Cardiac muscle cell (in vitro differentiated cells and primary cell): ENCODE measurements at places on chromosomes 12 and 14. TPM values are rescaled to one million over a fixed set of nuclear protein-coding genes. Genes with fewer than 3 reads are reported as not detected.

The CCDC184 gene
- total RNA-seq: 0.45 and 1.7 TPM in 2 replicates

The SYCP3 gene
- not detected in 2 replicates for total RNA-seq

The TTC9 gene
- 1.3 and 2.0 TPM in 2 replicates for total RNA-seq

The GUCY2C gene
- total RNA-seq: not detected in 2 replicates

The CPM gene
- total RNA-seq: 1.7 and 2.0 TPM in 2 replicates

The FBXL14 gene
- 22.4 and 27.8 TPM in 2 replicates for total RNA-seq

The NKX2-1 gene
- total RNA-seq: not detected in 2 replicates

The PMEL gene
- 9.0 and 11.3 TPM in 2 replicates for total RNA-seq

- no peak for DNase-seq
- H3K36me3 ChIP-seq: no peaks in the 10 kb centered on the region
- H3K27me3 ChIP-seq: no peaks in the 10 kb centered on the region
- no peak overlapping the region for H3K4me3 ChIP-seq
These were observed 12.5 kb upstream of the CACNA2D4 start for GRCh38 chr12:1930803-1931597.

DNA sequence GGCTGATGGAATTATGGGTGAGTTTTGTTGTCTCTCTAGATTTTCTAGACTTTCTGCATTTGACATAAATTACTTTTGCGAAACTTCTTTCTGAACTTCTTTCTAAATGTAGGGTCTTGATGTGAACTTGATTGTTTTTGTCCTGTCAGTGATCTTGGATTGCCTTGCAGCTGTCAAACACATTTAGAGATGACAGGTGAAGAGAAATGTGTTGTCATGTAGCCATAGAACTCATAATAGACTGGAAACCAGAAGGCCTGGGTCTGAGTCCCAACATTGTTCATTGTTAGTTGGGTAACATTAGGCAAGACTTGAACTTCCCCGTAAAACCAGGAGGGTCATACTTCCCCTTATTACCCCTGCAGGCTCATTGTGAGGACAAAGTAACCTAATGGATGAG is 109.0 kb downstream of the LRIG3 start:
- H3K4me1 ChIP-seq: peaks cover 9% of the 10 kb centered on the region
- H3K4me3 ChIP-seq: no peak overlapping the region
- H3K27ac ChIP-seq: no peak overlapping the region
- H3K27me3 ChIP-seq: no peaks in the 10 kb centered on the region

DNA sequence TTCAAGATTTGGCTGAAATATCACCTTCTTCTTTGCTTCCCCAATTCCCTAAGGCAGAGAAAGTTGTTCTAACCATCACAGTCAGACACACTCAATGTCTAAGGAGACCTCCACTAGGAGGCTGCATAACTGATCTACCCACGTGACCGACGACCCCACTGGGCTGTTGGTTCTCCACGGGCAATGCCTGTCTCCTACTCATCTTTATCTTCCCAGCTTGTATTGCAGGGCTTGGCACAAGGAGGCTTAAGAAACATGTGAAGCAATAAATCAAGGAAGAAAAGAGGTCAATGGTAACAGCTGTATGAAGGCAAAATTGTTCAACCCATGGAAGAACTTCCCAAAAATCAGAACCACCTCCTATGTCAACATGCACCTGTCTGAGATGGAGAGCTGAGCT is 27.1 kb downstream of the NT5DC3 start:
- no peak overlapping the region for H3K27ac ChIP-seq
- H3K4me3 ChIP-seq: no peak overlapping the region
- H3K4me1 ChIP-seq: peaks cover 6% of the 10 kb centered on the region
- H3K27me3 ChIP-seq: peaks cover 6% of the 10 kb centered on the region
- DNase-seq: no peak
- no peaks in the 10 kb centered on the region for H3K36me3 ChIP-seq

DNA sequence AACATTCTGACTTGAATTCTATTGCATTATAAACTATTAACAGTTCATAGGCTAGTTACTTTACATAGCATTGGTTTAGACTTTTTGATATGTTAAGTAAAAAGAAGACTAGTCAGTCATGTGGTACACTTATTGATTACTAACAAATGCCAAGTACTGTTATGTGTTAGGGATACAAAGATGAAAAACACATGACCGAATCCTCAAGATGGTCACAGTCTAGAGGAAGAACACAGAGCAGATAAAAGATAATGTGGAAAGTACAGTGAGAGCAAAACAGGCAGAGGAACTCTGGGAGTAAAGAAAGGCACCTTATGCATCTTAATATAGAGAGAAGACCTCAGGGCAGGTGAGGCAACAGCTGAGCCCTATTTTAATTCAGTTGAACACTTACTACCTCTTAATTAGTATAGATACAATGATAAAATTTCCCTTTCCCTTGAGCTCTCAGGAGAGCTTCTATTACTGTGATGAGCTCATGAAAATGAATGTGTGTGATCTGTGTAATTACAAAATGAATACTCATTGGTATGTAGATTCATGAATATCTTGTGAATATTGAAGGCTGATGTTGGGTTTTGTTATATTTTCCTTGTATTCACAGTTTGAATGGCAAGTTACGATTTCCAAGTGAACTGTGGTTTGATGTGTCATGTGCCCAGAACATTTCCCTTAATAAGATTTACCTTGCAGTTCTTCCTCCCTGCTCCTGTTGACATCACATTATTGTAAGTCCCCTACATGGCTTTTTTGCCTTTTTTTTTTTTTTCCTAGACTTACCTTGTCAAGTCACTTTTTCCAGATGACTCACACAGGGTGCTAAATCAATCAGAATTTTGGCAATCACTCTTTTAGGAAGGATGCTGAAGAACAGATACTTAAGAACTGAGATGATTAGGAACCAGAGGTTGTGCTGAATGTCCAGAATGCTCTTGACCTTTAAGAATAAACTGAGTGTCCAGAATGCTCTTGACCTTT is 29.5 kb upstream of the MSRB3 start:
- DNase-seq: no peak
- H3K27me3 ChIP-seq: no peaks in the 10 kb centered on the region
- no peak overlapping the region for H3K27ac ChIP-seq
- H3K4me3 ChIP-seq: no peak overlapping the region
- no peaks in the 10 kb centered on the region for H3K4me1 ChIP-seq
- peaks cover 13% of the 10 kb centered on the region for H3K36me3 ChIP-seq

DNA sequence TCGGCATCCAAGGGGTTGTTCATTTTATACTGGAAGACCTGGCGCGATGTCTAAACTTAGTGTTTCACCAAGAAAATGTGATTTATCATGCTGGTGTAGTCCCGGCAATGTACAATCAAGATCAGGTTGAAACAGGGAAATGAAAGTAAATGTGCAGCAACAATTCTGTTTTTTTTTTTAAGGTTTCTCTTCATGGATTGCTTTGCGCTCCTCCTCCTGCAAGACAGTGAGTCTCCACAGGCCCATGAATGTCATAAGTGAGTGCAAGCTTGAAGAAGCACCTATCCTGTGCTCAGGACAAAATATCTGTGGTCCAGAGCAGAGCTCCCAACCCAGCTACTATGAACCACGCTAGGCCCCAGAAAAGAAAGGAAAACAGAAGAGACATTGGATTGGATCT is 143.4 kb downstream of the KCNK10 start:
- peaks cover 3% of the 10 kb centered on the region for H3K27me3 ChIP-seq
- no peaks in the 10 kb centered on the region for H3K4me1 ChIP-seq
- H3K4me3 ChIP-seq: no peak overlapping the region
- no peaks in the 10 kb centered on the region for H3K36me3 ChIP-seq
- DNase-seq: no peak
- H3K27ac ChIP-seq: no peak overlapping the region

DNA sequence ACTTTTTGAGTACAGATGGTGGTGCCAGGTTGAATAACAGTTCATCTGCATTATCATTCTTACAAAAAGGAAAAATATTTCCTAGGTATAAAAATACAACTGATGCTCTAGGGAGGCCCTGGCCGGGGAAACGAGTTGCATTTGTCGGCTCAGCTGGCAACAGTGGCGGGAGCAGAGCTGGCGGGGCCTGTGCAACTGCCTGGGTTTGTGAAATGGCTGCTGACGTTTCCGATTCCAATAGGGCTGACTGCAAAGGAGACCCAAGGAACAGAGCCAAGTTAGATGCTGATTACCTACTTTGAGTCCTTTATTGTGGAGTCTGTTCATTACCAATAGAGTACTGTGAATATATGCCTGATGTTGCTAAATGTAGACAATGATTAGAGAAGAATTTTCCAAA is 25.8 kb upstream of the PHLDA1 start:
- no peaks in the 10 kb centered on the region for H3K27me3 ChIP-seq
- no peak overlapping the region for H3K27ac ChIP-seq
- no peak for DNase-seq
- H3K4me3 ChIP-seq: no peak overlapping the region
- peaks cover 67% of the 10 kb centered on the region for H3K36me3 ChIP-seq
- H3K4me1 ChIP-seq: peaks cover 9% of the 10 kb centered on the region

- no peak overlapping the region for H3K27ac ChIP-seq
- peaks cover 31% of the 10 kb centered on the region for H3K36me3 ChIP-seq
- no peaks in the 10 kb centered on the region for H3K4me1 ChIP-seq
- H3K4me3 ChIP-seq: no peak overlapping the region
- DNase-seq: no peak
These were observed 14.2 kb downstream of the FAM161B start for GRCh38 chr14:73935666-73936065.

- H3K36me3 ChIP-seq: no peaks in the 10 kb centered on the region
- no peaks in the 10 kb centered on the region for H3K27me3 ChIP-seq
- H3K4me3 ChIP-seq: no peak overlapping the region
- no peak overlapping the region for H3K27ac ChIP-seq
- DNase-seq: no peak
- peaks cover 6% of the 10 kb centered on the region for H3K4me1 ChIP-seq
These were observed 13.8 kb downstream of the MGP start for GRCh38 chr12:14871886-14872285.

DNA sequence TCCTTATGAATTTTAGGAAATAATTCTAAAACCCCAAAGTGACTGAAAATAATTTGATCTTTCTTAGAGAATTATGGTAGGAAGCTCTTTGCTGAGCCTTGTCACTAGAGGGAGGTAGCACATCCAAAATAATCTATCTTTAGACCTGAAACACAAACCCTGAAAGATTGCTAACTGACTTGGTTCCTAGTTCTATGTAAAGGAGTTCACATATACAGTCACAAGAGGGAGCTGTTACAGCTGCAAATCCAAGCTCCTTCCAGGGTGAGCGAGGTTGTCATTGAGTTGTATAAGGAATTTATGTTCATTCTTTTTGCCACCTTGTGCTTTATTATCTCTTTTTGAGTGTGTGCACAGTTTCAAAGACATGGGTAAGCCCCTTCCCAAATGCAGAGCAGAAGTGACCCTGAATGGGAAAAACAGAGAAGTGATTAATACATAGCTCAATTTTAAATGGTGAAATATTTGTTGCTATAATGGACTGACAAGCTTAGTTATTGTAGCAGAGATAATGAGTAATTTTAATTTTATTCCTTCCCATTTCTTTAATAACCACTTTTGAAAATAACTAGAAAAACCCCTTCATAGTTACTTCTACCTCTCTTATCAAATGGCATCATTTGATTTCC is 387.9 kb downstream of the DAD1 start:
- DNase-seq: peak; percentile 56
- no peak overlapping the region for H3K4me3 ChIP-seq
- no peaks in the 10 kb centered on the region for H3K27me3 ChIP-seq
- no peak overlapping the region for H3K27ac ChIP-seq
- no peaks in the 10 kb centered on the region for H3K4me1 ChIP-seq

DNA sequence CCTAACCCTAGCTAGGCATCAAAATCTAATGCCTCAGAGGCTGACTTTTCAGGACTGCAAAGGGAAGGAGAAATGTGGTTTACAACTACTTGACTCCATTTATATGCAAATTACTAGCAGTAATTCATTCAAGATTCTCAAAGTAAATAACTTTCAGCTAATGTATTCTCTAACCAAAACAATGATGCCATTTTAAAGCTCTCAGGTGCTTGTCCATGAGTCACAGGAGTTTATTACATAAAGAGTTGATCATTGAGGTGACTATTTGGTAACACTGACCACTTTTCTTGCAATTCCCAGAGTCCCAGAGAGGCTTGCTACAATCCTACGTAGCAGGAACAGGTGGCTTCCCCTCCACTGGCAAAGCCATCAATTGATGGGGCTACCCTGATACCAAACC is 109.0 kb upstream of the SLC35F4 start:
- no peaks in the 10 kb centered on the region for H3K4me1 ChIP-seq
- H3K36me3 ChIP-seq: no peaks in the 10 kb centered on the region
- H3K27ac ChIP-seq: no peak overlapping the region

GRCh38 chr12:4147031-4147481 is 126.5 kb upstream of the CCND2 start:
- no peaks in the 10 kb centered on the region for H3K36me3 ChIP-seq
- H3K4me1 ChIP-seq: no peaks in the 10 kb centered on the region
- no peak for DNase-seq
- no peak overlapping the region for H3K27ac ChIP-seq
